Chondrocyte (in vitro differentiated cells): ENCODE measurements at places on chromosomes 12 and 14. TPM values are rescaled to one million over a fixed set of nuclear protein-coding genes. Genes with fewer than 3 reads are reported as not detected.
A peak's percentile ranks its signal among the peaks of the same experiment; 100 is the strongest.

The KLRF2 gene
- not detected in 3 replicates for total RNA-seq

- no peak for DNase-seq
Observed at GRCh38 chr14:76012354-76012753, 26.8 kb downstream of the IFT43 start.

DNA sequence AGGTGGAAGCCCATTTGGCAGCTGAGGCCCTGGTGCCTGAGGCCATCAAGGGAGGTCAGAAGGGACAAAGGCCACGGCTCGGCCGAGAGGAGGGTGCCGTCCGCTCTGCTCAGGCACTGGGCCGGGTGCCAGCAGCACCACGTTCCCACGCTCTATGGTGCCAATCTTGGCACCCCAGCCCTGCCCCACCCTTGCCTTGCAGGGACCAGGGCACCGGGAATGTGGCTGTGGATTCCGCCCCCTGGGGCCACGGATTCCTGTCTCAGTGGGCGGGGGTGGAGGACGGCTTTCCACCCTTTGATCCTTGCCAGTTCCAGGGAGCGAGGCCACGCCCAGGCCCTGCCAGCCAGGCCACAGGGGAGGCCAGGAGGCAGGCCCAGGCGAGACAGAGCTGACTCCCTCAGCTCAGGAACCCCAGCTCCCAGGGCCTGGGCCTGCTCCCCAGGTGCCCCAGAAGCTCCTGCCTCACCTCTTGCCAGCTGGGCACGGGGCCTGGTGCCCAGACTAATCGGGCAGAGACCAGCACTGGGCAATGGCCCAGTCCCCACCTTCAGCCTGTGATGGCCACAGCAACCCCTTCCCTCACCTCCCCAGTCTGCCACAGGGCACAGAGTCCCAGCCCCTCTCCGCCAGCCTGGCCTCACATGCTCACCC lies 26.4 kb upstream of the GPR132 start:
- DNase-seq, result peak; percentile 95

- no peak for DNase-seq
Observed at GRCh38 chr14:105357626-105358025, 40.7 kb upstream of the TEX22 start.

DNA sequence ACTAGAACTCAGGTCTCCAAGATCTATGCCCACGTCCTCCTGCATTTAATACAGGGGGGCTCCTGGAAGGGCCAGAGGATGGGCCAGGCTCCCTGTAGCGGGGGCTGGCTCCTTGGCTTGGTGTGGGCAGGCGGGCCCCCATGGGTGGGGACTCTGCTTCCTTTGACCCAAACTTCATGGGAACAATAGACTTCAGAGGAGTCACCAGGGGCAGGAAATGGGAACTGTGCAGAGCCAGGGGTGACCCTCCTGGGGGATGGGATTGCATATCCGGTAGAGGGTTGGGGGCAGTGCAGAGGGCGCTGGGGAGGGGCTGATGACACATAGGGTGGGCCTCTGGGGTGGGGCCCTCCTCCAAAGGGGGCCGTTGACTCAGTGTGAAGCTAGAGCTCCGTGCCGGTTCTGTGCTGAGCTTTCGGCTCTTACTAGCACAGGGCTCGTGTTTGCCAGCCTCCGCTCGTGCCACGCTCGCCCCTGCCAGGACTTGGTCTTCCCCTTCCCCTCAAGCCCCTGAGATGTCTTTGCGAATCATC lies 4.6 kb downstream of the TEAD4 start:
- no peak for DNase-seq

DNA sequence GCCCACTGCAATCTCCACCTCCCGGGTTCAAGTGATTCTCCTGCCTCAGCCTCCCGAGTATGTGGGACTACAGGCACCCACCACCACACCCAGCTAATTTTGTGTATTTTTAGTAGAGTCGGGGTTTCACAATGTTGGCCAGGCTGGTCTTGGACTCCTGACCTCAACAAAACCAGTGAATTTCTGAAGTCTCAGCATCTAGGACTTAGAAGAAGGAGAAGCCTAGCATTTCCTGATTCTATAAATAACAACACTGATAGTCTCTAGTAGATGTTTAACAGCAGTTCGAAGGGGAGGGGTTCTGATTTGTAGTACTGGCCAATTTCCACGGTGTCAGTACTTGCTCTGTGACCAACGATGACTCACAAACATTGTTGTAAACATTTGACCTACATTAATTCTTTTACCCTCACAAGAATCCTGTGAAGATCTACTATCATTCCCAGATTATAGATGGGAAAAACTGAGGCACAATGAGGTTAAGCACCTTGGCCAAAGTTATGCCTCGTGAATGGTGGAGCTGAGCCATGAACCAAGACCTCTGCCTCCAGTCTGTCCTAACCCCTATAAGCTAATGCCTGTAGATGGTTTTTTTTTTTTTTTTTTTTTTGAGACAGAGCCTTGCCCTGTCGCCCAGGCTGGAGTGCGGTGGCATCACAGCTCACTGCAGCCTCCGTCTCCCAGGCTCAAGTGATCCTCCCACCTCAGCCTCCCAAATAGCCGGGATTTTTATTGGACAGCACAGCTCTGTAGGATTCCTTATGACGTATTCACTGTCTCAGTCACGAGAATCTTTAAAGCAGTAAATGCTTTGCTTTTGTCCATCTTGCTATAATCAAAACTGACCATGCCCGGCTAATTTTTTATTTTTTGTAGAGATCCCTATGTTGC lies 5.2 kb downstream of the P2RX4 start:
- DNase-seq, result peak; percentile 8

DNA sequence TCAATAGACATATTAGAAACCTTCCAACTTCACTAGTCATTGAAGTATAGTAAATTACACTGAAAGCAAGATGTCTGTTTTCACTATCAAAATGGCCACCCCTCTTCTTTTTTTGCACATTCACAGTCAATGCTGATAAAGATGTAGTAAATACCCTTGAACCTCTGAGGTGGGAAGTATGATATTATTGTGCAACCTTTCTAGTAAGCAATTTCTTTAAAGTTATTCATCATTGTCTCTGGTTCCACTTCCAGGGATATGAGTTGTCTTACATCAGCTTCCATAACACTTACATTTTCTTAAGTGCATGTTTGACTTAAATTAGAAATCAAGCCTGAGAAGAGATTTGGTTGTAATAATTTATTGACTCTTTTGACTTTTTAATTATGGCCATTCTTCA lies 453.9 kb upstream of the MGAT4C start:
- no peak for DNase-seq

DNA sequence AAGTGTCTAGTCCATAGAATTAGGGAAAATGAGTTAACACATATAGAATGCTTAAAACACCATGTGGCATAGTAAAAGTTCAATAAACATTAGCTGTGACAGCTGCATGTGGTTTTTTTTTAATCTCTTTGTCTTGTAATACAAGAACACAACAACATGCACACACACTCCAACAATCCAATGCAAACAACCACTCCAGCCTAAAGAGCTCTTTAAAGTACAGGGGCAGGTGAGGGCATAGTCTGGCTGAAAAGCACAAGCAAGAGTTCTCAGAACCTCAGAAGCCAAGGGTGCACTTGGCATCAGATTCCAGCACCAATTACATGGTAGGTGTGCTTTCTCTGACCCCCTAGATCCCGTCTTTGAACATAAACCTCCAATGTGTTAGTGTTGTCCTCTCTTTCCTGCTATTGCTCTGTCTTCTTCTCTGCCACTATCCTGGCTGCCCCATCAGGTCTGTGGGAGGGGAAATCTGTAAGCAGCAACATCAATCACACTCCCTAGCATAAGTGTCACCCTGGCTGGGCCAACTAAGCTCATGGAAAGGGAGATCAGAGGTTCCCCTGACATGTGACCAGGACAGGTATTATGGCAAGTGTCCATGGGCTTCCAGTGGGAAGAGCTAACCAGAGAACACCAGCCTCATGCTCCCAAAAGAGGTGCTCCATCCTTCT lies 91.0 kb downstream of the SLC8A3 start:
- DNase-seq, result no peak
